Transverse colon (tissue), 4 donors: ENCODE measurements at places on chromosomes 2 and 18. TPM values are rescaled to one million over a fixed set of nuclear protein-coding genes. Genes with fewer than 3 reads are reported as not detected.

GRCh38 chr2:239162976-239163687 is 237.7 kb downstream of the HDAC4 start:
- no peak for DNase-seq

DNA sequence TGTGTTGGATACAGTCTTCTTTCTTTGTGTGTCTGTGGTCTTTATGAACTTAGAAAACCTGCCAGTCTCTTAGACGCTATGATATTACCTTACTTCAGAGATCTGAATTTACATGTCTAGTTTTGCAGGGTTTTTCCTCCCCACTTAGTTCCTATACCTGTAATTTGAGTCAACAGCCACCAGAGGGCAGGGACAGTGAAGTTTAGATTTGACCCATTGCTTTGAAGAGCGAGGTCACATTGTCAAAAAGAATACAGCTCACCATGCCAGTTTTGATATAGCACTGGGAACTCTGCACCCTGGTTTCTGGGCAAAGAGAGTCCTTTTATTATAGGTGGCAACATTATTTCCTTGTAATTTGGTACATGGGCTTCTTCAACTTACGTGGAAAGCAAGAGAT is 102.3 kb downstream of the MAPK4 start:
- DNase-seq, result no peak

DNA sequence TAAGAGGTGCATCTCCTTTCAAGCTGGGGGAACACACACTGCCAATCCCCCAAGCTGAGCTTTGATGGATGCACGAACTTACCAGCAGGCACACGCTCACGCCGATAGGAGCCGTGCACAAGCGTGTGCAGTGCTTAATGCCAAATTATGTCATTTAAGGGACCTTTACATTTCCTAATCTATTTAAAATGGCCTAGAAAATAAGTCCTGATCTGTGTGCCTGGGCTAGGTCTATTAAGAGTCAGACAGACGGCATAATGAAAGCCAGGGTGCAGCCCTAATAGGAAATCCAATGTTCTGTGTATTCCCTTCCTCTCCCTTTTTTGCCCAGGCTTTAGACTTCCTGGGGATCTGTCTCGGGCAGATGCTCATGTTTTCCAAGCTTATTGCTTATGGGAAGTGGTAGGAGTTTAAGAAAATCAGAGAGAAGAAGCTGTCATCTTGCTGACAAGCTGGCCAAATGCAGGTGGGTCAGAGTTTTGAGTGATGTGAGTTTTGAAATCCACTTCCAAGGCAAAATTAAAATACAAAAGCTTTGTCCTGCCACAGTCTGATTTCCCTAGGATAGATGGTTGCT is 142.6 kb downstream of the MYT1L start:
- DNase-seq, result no peak

DNA sequence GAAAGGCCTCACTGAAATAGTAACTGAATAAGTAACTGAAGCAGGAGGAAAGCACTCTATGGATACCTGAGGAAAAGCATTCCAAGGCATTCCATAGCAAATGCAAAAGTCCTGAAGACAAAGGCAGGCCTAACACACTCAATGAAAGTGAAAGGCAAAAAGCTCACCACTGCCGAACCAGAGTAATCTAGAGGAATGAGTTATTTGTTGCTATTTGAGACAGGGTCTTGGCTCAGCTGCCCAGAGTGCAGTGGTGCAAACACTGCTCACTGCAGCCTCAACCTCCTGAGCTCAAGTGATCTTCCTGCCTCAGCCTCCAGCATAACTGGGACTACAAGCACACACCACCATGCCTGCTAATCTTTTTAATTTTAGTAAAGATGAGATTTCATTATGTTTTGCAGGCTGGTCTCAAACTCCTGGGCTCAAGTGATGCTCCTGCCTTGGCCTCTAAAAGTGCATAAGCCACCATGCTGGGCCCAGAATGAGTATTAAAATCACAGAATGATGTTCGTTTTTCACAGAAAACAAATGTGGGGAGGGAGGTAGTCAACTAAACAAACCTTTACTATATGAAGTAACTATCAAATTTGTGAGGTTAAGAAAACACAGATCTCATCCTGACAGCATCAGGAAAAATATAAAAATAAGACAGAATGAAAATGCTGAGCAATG is 17.9 kb downstream of the PIAS2 start:
- no peak for DNase-seq

DNA sequence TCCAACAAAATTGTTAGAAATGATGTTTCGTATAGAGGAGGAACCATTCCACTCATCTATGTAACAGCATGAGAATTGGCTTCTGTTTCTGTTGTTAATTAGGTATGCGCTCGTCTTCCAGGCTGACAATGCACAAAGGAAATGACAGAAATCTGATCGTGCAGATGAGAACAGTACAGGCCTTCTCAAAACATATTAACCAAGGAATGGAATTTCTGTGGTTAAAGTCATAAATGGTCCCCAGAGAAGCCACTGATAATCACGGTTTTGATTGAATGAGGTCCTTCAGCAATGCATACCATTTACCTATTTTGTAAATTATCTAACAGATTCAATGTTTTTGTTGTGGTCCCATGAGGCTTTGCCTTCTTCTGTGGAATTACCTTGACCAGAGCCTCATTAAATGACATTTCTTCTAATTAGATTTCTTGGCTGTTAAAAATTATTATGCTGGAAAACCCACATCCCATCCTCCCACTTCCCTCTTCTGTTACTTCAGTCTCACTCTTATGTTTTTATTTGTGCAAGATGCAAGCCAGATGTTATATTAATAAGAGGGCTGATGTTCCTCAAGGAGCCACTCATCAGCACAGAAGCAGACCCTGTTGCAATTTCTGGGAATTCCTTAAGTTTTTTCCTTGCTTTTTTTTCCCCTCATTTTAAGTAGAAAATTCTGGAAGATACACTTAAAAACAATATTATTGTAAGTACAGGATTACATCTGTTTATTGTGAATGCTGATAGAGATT is 395.8 kb downstream of the PID1 start:
- no peak for DNase-seq

- no peak for DNase-seq
These were observed 114.7 kb downstream of the FEZ2 start for GRCh38 chr2:36483290-36483689.

The CYP27C1 gene
- 0.14 TPM for total RNA-seq

GRCh38 chr2:179348906-179349305 is 84.3 kb upstream of the SESTD1 start:
- no peak for DNase-seq

GRCh38 chr2:191847764-191848163 is 876 bp upstream of the CAVIN2 start:
- DNase-seq, result no peak
